Stimulated activated CD4-positive, alpha-beta T cell treated with anti-CD3 and anti-CD28 coated beads, Interleukin-2, amount 100 ng/mL, for 24 hours (primary cell): ENCODE measurements at places on chromosomes 4 and X.

GRCh38 chrX:118493016-118493415 is 2.6 kb upstream of the DOCK11 start:
- DNase-seq = no peak

DNA sequence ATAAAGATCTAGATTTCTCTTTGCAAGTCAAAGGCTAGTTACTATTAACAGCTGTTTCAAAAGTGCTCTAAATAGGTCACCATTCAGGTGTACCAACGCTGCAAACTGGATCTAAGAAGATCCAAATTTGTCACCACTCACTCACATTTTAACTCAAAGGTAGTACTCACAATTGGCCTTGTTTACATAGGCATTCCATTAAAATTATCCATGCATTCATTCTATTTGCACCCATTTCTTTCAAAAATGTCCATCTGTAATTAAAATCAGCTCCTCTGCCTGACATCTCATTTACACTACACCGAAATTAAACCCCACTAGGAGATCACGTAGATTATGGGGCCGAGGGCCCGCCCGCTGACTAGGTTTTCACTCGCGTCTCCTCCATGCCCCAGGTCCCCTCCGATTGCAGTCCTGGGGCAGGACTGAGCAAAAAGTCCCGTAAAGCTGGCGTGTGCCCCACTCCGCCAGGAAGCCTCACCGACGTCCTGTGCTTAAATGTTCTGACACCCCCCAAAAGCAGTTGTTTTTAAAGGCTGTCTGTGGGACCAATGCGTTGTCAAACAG is 1.3 kb upstream of the ING2 start:
- no peak for DNase-seq

DNA sequence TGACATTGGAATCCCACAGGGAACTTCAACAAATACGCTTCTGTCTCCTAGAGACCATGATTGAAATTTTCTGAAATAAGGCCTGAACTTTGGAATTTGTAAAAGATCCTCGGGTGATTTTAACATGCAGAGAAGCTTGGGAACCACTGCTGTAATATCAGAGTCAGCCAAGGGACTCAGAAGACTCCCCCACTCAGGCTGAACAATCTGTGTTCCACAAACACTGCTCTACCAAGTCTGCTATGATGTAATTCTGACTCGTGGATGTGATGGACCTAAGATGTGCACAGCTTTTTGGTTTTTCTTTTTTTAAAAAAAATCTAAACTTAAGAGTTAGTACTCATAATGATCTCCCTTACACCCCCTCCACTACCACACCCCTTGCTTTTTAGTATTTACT is 26.0 kb downstream of the LRP2BP start:
- no peak for DNase-seq

GRCh38 chr4:139768896-139769295 is 103.3 kb downstream of the MGST2 start:
- DNase-seq = no peak

DNA sequence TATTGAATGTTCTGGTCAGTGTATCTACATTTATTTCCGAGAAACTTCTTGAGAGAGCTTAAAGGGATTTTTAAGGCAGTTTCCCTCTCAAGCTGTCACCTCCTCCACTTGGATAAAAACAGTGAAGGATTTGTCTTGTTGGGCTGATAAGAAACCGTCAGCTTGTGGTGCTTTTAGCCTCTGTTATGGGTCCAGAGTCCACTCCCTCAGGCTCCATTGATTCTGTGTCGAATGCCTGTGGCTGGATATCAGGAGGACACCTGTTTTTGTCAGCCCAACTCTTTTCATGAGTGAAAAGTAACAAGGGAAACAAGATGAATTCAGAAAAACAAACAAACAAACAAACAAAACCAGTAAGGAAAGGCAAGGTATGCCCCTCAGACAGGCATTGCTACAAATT is 12.4 kb downstream of the CLCN4 start:
- no peak for DNase-seq

DNA sequence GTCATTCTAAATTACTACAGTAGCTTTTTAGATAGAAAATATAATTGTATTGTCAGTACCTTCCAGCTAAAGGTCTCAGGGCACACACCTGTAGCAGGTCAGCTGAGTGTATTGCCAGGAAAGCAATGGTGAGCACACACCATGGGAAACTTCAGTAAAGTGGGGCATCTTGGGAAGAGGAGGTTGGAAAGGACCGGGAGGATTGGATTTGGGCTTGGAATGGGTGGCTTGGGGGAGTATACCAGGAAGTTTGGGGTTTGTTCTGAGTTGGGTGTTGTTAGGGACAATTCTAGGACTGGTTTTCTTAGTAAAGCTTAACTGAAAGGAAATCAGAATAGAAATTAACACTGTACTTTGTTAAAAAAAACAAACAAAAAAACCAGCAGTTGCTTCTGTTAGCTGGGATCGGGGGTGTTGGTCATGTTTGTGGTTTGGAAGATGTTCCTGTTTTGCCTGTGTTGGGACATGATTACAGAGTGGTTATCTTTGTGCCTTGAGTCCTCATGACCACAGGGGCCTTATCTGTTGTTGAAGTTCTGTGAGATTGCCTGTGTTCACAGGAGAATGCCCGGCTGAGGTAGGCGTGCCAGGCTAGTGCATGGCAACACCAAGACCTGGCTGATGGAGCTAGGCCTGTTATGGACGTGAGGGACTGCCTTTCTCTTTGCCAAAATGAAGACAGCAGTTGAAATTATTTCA is 35.1 kb downstream of the PRIMPOL start:
- DNase-seq = no peak

DNA sequence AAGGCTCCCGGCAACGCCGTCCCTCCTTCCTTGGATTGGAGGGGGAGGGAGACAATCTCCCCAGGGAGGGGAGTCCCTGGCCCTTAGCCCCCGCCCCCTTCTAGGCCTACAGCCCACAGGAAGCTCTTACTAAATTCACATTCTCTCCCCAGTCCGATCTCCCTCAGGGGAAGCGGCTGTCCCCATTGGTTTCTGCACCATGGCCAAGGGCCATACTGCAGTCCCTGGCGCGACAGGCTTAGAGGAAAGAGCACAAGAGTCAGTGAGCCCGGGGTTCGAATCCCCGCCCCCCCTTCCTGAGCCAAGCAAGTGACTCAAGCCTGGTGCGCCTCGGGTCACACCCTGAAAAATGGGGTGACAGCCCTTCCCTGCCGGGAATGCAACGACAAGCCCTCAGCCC is 1.1 kb downstream of the ABLIM2 start:
- DNase-seq = peak; percentile 13

DNA sequence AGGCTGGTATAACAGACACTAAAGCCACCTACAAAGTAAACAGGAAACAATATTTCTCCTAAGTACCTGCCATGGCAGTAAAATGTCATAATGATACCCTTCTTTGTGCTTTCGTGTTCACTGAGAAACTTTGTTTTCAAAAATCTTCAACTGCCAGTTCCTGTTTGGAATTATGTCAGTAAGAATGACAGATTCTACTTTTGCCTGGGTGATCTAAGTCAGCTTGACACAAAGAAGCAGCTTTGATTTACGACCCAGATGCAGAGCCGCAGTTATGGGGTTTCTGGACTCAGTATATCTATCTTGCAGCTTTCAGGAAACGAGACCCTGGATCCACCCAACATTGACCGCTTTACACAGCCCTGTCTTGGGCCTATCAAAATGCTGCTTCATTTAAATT is 71.2 kb downstream of the SNX25 start:
- no peak for DNase-seq
